Thoracic aorta (tissue), 2 donors: ENCODE measurements at places on chromosomes 12 and 14. TPM values are rescaled to one million over a fixed set of nuclear protein-coding genes. Genes with fewer than 3 reads are reported as not detected.

DNA sequence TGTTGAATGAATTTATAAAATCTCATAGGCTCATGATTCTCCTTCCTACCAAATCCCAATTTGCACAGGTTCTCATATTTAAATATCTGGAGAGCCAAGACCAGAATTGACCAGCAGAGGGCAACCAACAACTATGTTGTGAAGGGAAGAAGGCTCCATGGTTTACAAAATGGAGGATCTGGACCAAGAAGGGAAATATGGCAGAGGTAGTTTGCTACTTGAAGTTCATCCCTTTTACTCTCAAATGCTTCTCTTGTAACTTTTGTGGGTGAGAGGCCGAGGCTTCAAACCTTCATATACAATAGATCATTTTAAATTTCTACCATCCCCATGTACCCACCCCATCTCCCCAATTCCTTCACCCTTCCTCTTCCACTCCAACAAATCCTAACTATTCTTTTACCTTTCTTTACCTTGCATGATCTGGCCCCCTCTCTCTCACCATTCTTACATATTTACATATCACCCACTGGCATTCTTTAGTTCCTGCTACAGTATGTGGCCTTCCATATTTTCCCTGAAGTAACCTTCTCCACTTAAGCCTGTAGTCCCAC, 3.8 kb upstream of the SMARCC2 start:
- DNase-seq, result peak; percentile 63

DNA sequence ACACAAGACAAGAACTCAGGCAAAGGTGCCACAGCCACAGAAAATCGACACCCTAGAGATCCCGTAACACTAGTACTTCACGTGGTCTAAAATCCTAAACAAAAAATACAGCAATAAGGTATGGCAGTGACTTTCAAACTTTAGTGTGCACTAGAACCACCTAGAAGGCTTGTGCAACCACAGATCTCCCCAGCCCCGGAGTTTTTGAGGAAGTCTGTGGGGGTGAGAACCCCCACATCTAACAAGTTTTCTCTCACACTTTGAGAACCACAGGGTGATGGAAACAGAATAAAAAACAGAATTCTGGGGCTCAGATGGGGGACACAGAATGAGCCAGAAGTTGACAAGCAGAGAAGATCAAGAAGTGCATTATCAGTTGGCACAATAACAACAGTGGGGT, 254.0 kb downstream of the ANO6 start:
- no peak for DNase-seq

- DNase-seq, result no peak
These were observed 24.9 kb downstream of the FCF1 start for GRCh38 chr14:74737753-74738325.

Gene RIPK3
- total RNA-seq, result 6.8 TPM

Gene LRRC10
- not detected for total RNA-seq

DNA sequence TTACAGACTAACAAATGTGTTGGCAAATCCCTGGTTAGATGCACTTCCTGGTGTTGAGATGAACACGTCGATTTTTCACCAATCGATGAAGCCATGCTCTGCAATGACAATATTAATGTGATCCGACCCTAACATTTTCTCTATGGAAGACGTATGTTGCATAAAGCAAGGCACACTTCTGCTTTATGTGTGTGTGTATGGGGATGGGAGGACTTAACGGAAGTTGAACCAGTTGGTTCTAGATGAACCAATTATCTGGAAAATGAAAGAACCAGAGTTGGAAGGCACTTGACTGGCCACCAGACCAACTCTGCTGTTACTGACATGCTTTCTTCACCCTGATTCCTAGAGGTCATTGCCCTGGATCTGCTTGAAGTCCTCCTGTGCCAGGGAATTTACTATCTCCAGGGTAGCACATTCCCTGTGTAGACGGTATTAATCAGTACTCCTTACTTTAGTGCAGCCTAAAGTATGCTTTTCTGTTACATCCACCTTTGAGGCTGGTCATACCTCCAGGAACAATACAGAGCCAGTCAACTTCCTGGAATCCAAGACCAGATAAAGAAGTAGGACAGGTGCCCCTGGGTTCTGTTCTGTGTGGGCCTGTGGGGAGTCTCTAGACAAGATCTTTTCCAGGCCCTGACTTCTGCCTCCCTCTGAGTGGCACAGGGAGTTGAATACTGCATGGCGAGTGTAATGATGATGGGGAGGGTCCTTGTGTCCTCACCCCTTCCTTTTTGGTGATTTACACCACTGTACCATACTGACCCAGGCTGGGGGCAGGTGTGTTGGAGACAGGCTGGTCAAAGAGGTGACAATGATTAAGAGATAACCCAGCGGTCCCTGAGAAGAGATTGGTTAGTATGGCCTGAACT, 4.1 kb downstream of the SDR39U1 start:
- no peak for DNase-seq

DNA sequence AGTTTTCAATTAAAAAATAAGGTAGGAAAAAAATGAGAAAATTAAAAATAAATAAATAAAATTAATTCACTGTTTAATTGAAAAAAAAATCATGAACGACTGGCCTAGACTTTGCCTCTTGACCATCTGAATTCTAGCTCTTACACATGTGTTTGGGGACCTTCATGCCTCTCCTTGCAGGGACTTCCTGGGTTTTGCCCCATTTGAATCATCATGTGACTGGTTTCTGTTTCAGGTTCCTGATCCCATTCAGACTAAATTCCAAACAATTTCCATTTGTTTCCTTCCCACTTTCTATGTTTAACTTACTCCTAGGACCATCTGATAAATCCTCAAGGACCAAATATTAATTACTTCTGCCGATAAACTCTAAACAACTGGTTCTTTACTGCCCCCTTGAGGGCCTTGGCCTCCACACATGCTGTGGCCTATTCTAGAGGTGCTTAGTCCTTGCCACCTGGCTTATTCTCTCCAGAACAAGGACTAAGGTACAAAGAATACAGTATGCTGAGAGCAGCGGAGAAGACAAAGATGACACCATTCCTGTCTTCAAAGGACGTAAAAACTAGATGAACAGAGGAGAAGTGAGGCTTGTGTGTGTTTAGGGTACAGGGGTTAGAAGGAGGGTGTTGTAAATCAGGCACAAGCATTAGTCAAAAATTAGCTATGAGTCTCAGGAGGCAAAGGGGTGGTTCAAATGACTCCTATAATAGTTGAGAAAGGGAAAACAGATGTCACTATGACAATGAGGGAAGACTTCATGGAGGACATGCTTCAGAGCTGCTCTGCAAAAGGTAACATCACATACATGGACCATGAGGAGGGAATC, 125.8 kb upstream of the AVPR1A start:
- DNase-seq, result no peak

Gene RNASE1
- total RNA-seq, result 922 TPM

DNA sequence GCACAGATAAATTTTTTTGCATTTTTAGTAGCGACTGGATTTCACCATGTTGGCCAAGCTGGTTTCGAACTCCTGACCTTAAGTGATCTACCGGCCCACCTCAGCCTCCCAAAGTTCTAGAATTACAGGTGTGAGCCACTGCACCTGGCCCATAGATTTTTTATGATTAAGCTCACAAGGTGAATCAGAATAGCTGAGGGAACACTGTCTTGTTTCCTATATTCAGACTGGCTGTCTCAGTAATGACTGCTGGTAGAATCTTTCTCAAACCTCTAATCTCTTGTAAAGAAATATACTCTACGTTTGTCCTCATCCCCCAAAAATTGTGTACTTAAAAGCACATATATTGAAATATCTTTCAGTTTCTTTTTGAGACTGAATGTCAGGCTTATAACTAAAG, 362.1 kb downstream of the EGLN3 start:
- DNase-seq, result no peak
